ENCODE measurements at places on chromosomes 16 and 17.

DNA sequence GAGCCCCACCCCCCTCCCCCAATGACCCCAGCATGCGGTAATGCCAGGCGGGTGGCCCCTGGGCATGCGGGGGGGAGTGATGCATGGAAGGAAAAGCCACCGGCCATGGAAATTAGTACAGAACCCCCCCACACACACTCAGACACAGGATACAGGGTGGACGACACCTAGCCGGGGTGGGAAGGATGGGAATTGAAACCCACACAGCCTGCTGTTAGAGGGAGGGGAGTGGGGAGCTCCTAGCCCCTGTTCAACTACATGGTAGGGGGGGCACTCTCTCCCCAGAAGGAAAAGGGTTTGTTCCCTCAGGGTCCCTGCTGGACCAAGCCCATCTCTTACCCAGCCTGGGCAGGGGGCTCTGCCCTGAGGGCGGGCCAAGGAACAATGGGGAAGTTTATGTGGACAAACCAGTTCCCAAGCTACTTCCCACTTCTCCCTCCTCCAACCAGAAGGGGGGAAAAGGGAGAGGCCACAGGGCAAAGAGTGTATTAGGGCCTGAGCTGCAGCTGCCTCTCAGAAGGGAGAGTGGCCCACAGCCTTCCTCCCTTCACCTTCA, 5.2 kb downstream of the TMUB2 start:
- no peak for DNase-seq

DNA sequence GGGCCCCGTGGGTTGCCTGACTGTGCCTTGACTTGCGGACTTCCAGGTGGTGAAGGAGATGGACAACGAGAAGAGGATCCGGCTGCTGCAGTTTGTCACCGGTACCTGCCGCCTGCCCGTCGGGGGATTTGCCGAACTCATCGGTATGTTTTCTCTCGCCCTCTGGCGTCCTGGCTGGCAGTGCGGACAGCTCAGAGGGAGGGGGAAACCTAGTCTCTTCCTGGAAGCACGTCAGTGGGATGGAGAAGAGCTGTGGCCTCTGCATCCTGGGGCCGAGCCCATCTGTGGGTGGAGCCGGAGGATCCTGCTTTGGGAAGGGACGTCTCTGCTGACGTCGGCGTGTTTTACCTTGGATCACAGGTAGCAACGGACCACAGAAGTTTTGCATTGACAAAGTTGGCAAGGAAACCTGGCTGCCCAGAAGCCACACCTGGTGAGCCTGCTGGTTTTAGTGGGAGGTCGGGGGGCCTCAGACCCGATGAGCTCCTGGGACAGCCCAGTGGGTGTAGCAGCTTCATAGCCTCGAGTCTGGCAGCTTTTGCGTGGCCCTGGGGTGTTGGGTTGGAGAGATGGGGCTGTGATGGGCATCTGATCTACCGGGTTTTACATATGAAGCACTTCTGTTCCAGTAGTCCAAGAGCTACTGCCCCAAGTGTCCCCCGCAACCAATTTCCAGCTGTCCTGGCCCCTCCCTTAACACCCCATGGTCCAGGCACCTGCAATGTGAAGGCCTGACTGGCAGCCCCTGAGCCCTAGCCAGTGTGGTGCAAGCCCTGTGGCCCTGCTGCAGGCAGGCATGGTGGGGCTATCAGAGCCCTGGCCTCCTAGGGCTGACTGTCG, 11.9 kb upstream of the CLEC18A start:
- DNase-seq, result no peak

DNA sequence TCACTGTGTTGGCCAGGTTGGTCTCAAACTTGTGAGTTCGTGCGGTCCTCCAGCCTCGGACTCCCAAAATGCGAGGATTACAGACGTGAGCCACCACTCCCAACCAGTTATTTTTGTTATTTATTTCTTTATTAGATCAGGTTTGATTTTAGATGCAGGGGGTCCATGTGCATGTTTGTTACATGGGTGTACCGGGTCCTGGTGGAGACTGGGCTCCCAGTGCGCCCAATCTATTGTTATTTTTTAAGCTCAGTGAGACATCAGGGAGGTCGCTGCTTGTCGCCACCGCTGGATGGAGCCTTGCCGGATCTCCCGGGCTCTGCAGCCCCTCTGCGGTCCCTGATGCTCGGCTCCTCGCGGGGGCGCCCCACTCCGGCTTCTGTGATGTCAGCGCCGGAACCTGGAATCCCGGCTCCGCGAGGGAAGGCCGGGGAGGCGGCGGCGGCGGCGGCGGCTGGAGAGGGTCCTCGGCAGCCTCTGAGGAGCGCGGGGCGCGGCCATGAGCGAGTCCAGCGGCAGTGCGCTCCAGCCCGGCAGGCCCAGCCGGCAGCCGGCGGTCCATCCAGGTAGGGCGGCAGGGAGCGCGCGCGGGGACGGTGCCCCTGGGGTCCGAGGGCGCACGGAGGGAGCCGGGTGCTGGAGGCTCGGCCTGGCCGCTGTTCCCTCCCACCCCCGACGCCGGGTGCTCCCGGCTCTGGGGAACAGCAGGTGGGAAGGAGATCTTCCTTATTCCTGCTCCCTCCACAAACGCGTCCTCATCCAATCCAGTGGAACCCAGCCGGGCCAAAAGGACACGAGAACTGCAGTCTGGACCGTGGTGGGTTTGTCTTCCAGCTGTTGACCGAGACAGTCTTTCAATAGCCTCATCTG, at the start of gene TMC7:
Gene TMC7 (plus strand): TSS at position 370 of the 870 bp plus-strand sequence. CDS start 130 bp downstream, at position 500.
- no peak for DNase-seq

GRCh38 chr16:19119564-19119963, 5.8 kb downstream of the ITPRIPL2 start:
- DNase-seq, result no peak

DNA sequence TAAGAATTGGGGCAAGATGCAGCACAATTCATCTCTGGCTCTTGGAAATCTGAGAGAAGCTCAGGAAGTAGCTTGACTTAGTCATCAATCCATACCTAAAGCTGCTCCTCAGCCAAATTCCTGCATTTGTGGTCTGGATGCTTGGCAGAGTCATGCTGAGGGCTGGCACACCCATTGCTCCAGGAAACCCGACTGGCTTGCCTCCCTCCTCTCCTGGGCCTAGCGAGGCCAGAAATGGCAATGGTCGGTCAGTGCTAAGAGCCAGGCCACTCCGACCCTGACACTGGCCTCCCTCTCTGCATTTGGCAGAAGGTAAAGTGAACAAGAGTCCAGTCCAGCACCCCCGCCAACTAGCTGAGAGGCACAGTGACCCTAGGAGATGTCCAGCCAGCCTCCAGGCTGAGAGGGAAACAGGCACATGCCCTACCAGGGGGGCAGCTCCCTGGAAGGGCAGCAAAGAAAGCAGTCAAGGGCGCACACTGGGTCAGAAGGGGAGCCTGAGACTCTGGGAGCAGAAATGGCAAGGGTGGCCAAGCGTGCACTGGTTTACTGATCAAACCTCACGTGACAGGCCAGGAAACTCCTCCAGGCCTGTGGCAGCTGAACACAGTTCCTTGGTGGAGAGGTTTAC, 10.0 kb downstream of the POLDIP2 start:
- DNase-seq, result no peak

- peak; percentile 59 for DNase-seq
Observed at GRCh38 chr17:9576521-9577372, at the start of gene CFAP52. CFAP52 (plus strand) TSS chr17:9576642; CDS start chr17:9576696, 54 bp downstream.

DNA sequence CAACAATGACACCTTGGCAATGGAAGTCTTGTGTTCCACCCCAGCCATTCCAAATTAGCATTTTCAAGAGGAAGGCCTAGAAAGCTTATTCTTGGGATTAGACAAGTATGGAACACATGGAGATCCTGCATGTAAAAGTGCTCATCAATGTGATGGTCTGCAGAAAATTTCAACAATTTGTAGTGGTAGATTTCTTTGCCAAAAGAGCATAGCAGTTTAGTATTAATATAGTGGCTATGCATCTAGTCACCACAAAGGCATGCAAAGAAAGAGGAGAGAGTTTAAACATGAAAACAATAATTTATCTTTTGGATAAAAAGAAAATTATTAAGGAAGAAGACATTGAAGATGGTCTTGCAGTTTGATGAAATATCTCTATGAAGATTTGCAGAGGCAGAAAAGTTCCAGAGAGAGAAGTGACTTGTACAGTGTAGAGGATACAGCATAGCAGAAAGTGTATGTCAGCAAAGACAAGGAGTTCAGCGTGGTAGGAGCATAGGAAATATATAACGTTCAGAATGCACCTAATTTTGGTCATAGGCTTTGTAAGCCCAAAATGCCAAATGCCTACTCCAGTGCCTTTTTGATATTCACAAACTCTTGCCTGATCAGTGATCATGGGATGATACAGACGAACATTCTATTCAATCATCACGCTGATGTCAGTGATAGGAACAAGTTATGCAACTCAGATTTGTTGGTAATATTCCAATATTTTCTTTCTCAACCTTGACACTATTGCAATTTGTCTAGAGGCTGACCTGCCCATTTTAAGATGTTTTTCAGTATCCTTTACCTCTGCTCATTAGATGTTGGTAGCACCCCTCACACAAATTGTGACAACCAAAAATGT, 727.9 kb upstream of the SOX9 start:
- DNase-seq, result no peak

GRCh38 chr17:57634713-57635465, 110.2 kb downstream of the CCDC182 start:
- no peak for DNase-seq

GRCh38 chr17:9522074-9522473, 53.5 kb downstream of the STX8 start:
- no peak for DNase-seq

DNA sequence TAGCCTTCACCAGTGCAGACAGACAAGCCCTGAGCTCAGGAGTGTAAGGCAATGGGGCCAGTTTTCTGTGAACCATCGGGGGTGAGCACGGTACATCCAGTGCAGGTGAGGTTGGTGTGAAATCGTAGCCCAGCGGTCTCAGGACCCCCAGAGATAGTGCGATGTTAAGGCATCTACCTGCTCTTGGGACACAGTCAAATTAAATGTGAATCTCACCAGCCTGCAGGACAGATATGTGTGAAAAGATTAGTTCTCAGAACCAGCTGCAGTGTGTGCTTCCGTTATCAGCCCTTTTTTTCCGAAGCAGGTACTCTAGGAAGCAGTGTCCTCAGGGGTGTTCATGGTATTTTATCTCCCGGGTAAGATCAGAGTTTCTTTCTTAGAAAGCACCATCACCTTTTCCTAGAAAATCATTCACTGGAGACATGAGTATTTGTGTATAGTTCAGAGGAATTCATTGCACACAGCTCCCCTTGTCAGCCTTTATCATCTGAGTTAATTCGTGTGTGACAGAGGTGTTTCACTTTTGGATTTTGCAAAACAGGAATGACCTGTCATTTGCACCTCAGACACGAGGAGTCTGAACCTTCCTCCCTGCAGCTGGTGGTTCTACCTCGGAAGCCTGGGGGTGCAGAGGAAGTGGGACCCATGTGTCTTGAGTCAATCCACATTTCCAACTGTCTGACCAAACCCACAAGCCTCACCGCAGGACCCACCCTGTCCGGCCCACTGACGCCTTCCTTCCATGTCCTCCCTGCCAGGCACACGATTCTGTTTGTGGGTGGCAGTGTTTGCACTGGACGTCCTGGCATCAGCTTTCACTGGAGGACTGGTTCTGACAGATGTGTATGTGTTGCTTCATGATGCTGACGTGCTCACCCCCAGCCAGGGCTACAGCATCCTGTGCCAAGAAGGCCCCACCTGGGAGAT, 107.8 kb downstream of the CLEC16A start:
- DNase-seq, result peak; percentile 14

DNA sequence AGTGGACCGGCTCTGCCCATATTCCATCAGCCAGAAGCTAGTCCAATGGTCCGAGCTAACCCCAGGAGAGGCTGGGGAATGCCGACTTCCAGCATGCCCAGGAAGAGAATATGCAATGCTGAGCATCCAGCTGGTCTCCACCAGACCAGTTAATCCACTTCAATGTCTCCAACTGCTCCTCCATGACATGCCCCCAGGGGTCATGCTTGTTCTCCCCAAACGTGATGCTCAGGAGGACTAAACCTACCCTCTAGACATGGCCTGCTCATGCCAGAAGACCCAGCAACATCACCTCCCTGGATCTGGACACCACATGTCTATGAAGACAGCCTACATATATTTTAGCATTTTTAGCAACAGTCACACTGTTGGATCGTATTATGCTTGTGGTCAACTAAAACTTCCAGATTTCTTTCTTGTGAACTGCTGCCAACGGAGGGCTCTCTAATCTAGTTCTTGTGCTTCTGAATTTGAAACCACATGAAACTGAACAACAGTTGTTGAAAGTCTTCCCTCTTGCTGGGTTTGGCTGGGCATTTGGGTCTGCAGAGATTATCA, 245.1 kb downstream of the SOX9 start:
- DNase-seq, result no peak

DNA sequence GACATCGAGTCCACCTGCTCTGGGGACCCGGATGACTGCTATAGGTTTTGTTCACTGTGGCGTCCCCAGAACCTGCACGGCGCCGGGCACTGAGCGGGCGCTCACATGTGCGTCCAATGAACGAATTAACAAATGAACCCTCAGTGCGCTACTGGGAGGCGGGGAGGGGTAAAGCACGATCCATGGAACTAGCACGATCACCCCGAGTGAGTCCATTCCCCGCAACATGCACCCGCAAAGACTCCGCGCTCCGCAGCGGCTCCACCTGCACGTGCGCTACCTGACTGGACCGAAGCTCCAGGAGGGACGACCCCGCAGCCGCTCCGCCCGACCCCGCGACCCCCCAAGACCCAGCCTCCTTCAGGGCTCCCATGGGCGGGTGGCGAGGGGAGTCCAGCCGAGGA, 491 bp downstream of the TRAP1 start:
- no peak for DNase-seq

DNA sequence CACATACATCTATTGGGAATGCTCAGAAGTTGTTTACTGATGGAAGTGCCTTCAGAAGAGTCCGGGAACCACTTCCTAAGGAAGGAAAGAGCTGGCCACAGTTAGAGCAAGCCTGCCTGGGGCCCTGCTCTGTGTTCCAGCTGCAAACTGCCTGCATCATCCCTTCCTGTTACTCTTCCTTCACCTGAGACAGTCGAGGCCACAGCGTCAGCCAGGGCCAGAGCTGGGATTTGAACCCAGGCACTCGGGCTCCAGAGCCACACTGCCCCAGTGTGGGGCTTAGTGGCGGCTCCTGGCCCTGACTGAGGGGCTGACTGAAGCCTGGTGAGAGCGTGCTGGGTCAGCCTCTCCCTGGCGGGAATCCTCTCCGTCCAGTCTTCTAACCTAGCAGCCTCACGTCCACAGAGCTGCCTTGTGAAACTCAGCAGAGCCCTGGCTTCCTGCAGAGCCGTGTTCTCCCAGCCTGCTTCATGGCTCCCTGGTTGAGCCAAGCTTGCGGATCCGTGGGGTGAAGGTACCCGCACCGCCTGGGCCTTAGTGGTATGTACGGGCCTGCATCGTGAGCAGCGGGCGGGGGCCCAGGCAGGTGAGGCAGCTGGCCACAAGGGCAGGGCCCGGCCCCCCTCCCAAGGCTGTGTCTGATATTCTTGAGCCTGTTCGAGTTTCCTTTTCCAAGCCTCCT, 4.6 kb upstream of the C17orf99 start:
- no peak for DNase-seq

- DNase-seq, result no peak
Observed at GRCh38 chr16:19913340-19913645, 28.6 kb upstream of the GPRC5B start.

All from activated T-helper 1 cell treated with Interleukin-2 at 50 U/mL for 16 hours (primary cell).